ENCODE measurements at places on chromosomes 6 and 20.
A peak's percentile ranks its signal among the peaks of the same experiment; 100 is the strongest.

DNA sequence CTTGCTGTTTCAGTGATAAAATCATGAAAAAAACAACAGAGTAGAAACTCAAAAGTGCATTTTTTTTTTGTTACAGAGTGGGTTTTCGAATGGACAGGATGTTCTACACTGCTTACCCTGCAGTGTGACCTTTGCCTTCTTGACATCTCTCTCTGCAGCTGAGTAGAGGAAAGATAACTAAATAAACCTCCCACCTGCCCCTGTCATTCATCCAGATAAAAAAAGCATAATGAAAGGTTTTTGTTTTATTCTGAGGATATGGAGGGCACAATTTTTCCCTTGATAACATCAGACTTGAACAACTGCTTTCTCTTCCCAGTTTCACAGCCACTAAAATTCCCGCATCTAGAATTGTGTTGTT, 193.6 kb upstream of the FOXQ1 start:
- no peak for DNase-seq

- no peak for DNase-seq
These were observed 447.7 kb upstream of the CDH4 start for GRCh38 chr20:60804240-60804917.

- DNase-seq: no peak
These were observed 16.0 kb downstream of the DOP1A start for GRCh38 chr6:83083476-83083875.

DNA sequence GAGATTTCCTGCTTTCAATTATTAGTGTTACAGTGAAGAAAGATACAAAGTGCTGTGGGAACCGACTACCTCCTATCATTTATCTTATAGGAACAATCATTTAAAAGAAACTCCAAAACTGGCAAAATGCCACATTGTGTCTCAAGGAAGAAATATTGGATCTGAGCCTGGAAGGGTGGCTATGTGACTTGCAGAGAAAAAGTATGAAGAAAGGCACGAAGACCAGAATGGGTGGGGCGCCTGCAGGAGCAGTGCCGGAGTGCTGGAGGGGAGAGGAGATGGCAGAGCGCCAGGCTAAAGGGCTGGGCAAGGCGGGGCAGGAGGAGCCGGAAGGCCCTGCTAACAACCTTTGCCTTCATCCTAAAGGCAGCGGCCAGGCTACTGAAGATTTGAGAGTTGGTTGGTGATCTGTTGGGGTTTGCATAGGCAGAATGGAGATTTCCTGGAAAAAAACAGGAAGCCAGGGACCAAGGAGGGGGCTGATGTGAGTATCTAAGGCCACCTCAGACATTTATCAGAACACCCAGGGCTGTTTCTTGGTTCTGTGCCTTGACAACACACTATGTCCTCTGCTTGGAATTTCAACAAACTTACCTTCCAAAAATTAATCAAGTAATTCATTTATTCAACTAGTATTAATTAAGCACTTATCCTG, 125.6 kb downstream of the MAFB start:
- DNase-seq: no peak

DNA sequence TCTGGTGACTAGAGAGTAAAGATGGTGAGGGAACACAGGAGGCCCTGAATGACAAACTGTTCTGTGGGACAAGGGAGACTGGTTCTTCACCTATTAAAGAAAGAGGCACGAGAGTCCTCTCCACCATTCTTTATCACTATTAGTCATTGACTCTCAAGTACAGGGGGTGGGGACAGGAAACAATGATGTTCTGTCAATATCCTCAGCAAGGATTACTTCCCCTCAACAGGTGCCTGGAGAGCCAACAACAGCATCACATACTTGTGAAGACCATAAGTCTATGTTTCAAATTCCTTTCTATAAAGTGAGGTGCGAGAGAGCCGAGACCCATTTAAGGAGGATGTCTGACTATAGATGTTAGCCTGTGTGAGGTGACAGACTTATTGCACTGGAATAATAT, 72.4 kb upstream of the TBC1D7 start:
- no peak for DNase-seq

GRCh38 chr20:44153636-44154043, 33.3 kb downstream of the JPH2 start:
- DNase-seq: no peak

DNA sequence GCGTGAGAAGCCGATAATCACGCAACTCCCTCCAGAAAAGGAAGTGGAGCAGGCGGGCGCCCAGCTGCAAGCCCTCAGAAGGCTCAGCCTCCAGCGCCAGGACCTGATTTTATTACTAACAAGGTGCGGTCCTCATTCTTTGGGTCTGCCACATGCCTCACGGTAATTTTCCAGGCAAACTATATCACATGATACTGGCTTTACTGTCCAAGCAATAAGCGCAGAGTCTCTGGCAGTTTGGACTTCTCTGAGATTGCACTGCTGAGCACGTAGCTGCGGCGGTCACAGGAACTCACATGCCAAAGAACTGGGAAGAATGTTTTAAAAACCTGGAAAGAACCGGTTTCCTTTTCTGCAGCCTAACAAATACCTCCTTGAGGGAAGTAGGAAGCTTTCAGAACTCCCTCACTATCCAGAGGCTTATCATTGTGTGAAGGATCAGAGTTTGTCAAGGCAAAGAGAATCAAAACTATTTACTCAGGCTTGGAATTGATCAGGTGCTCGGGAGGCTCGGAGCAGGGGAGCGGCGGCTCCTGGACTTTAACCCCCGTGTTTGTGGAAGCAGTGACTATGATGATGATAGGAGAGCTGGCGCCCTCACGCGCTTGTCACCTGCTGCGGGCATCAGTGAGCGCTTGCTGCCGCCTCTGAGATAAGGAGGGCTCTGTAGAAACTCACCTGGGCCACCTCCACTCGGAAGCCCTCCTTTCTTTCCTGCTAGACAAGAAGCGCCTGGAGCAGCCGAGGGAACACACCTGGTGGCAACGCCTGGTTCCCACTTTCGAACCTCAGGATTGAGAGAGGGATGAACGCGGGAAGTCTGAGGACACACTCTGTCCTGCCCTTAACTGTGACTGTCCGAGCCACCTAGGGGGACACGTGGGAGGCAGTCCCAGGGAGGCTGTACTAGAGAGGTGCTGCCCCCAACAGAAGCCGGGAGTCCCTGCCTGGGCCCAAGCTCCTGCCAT, 27.2 kb upstream of the SYNJ2 start:
- peak; percentile 70 for DNase-seq

GRCh38 chr6:86871681-86872080, 65.6 kb upstream of the HTR1E start:
- DNase-seq: no peak

- DNase-seq: no peak
These were observed 55.6 kb upstream of the POLR1H start for GRCh38 chr6:30005482-30005881.

DNA sequence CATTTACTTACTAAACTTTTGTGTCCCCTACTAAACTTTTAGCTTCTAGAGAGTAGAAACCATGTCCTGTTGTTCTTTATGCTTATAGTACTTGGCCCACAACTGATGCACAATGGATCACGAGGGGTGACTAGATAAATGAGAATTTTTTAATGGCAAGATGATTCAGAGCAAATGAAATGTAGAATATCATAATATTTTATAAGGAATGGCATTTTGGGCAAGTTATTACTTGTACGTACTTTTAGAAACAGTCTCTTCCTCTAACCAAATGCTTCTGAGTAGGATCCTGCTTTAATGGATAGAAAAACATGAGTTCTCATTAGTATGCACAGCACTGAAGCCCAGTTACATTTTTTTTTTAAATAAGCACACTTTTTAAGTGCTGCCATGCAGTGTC, 336.3 kb downstream of the NRN1 start:
- DNase-seq: no peak

DNA sequence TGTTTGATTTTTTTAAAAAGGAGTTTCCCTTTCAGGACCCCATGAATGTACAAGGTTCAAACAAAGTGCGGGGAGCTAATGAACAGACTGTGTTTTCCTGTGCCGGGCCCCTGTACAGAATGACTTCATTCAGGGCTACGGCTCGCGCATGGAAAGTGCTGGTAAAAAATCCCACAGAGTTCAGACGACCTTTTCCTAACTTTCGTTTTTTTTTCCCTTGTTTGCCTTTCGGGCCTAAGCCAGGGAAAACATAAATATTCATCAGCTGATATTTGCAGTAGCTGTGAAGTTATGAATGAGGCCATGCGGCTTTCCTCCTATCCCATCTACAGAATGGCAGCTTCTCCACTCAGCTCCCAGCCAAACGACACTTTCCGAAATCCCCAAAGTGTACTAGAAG, 74.0 kb downstream of the HAO1 start:
- no peak for DNase-seq

- DNase-seq: no peak
These were observed 51.0 kb upstream of the TCF21 start for GRCh38 chr6:133837801-133838349.

- DNase-seq: no peak
These were observed 28.3 kb downstream of the SERPINB6 start for GRCh38 chr6:2942914-2943563.

- no peak for DNase-seq
These were observed 26.0 kb upstream of the CCDC167 start for GRCh38 chr6:37525460-37526357.

DNA sequence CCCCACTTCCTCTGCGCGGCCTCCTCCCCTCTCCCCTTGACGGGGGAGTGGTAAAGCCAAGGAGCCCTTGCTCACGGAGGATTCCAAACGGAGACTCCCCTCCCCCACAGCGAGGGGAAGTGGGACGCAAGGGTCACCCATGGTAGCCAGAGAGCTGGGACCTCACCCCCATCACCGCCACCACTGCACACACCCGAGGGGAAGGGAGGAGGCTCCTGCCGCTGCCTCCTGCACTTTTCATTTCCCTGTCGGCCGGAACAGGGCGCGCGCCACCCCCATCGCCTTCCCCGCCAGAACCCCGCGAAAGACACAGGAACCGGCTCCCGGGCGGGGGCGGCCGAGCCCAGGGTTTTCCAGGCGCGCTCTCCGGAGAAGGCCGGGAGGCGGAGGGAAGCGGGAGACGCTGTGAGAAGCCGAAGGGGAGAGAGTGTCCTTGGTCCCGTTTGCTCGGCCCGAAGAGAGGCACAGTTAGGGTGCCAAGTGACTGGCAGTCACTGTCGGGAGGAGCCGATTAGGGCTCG, 789 bp downstream of the CCND3 start:
- DNase-seq: no peak

DNA sequence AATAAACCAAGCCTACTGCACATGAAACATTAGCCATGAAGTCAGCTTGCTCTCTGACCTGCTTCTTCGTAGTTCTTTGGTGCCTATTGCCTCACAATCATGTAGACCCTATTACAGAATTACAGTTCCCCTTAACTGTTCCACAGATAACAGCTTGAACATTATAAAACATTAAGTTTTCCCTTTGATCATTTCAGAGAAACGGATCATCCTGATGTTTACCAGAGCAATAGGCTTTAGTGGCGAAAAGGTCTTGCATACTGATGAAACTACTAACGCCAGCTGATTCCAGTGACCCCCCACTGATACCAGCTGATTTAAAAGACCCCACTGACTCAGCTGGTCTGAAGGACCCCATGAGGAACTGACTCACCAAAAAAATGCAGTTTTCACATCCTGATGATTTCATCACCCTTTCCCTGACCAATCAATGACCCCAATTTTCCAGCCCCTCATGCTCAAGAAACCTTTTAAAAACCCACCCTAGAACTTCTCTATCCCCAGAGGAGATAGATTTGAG, 39.4 kb upstream of the MLIP start:
- DNase-seq: no peak

DNA sequence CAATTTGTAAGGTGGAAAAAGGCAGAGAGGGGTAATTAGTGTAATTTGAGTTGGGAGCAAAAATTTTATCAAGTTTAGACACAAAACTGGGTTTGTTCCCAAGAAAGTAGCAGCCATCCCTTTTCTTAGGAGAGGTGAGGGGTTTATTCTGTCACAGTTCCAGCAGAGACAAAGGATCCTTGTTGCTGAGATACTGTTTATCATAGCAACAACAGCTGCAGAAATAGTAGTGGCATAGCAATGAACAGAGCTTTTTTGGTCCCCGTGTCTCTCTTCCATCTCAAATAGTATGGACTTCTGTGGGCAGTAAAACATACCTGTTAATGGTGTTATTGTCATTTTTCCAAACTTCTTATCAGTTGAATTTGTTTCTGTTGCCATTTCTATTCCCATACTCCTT, 23.9 kb downstream of the ZKSCAN8 start:
- DNase-seq: no peak

- no peak for DNase-seq
These were observed 356.9 kb downstream of the KIF16B start for GRCh38 chr20:16216227-16216913.

GRCh38 chr6:93318121-93318520, 101.2 kb downstream of the EPHA7 start:
- DNase-seq: no peak

- DNase-seq: no peak
These were observed 29.4 kb upstream of the TPD52L1 start for GRCh38 chr6:125124049-125124669.

- no peak for DNase-seq
These were observed 53.4 kb upstream of the TINAG start for GRCh38 chr6:54254886-54255285.

GRCh38 chr20:61355585-61355984, 103.5 kb downstream of the CDH4 start:
- no peak for DNase-seq

DNA sequence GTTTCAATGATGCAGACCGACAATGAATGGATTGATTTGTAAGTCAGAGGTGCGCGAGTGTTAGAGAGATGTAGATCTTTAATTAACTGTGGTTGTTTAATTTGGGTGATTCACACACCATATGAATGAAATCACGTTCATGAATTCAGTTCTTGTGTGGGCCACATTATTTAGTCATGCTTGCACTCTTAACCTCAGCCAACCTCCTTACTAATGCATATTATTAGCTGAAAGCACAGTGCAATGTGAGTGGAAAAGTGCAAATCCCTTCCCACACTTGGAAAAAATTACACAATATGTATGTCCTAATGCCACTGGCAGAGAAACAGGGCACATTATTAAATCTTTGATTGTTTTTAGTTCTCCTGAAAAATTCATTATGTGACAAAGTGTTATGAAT, 512.5 kb downstream of the BCKDHB start:
- DNase-seq: no peak

GRCh38 chr6:47524136-47524845, 46.7 kb downstream of the CD2AP start:
- no peak for DNase-seq

GRCh38 chr20:16712511-16712947, 17.3 kb upstream of the SNRPB2 start:
- DNase-seq: peak; percentile 45

DNA sequence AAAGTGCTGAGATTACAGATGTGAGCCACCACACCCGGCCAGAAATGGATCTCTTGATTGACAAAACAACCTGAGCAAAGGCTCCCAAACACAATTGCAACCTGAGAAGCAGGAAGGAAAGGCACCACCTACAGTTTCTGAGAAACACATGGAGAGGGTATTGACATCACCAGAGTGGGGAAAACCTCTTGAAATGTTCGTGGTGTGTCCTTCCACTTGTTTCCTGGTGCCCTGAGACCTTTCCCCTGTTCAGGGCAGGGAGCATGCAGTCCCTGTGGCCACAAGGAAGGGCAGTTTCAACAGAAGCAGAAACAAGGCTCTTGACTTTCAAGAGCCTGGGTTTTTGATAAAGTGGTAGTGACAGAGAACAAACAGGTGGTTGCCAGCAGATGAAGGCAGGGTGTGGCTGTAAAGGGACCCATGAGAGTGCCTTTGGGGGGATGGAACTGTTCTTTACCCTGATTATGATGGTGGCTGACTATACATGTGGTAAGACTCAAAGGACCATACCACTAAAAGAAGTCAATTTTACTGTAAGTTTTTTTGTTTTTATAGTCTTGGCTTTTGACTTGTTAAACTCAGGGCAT, 3.2 kb upstream of the BPIFA1 start:
- no peak for DNase-seq

- no peak for DNase-seq
These were observed 163.1 kb upstream of the CCN2 start for GRCh38 chr6:132114201-132114825.

- no peak for DNase-seq
These were observed 1.3 kb upstream of the PTK6 start for GRCh38 chr20:63538204-63539091.

Data from SHP77 treated with DMSO at 0.1 percent for 48 hours (cell line).